ENCODE measurements at places on chromosomes 16 and 17.

GRCh38 chr17:78226759-78227454, 4.5 kb upstream of the TMEM235 start:
- DNase-seq, result no peak

GRCh38 chr17:74202938-74203337, 540 bp upstream of the RPL38 start:
- no peak for DNase-seq

- DNase-seq, result no peak
These were observed 49.3 kb upstream of the CA10 start for GRCh38 chr17:52207796-52208195.

DNA sequence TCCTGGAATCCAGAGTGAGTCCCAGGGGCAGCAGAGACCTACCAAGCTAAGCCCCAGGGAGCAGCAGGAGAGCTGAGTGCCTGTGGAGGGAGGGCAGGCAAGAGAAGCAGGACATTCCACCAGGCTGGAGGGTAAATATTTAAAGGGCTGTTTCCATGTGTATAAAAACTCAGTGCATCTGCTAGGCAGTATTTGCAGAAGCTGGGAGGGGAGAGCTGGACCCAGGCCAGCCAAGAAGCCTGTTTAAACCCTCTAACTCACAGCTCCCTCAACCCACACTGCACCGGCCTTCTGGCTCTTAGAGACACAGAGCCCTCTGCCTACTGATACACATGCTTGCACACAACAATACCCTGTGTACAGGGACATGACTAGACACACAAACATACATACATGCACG, 22.5 kb upstream of the TMEM132E start:
- DNase-seq, result no peak

GRCh38 chr17:30379303-30379902, 676 bp downstream of the CPD start:
- peak; percentile 19 for DNase-seq

GRCh38 chr16:72847187-72848027, 200.5 kb downstream of the ZFHX3 start:
- no peak for DNase-seq

DNA sequence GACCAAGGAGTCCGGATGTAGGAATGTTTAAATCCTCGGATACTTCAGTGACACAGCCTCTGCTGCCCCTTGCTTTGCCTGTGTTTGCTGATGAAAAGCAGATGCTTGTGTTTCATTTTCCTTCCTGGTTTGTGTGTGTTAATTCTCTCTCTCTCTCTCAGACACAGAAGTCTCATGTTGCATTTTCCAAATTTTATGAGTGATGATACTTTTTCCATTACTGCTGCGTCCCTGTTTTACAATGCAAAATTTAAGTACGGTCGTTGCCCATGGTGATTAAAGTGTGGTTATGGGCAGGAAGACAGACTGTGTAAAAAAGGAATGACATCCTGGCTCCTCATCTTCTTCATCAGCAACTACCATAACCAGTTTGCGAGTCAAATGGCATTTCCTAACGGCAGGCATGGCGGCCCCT, 5.7 kb downstream of the RMI2 start:
- no peak for DNase-seq

GRCh38 chr16:2486645-2487516, 12.0 kb downstream of the TBC1D24 start:
- DNase-seq, result peak; percentile 72

GRCh38 chr16:3088450-3088849, 10.6 kb downstream of the ZSCAN10 start:
- no peak for DNase-seq

- DNase-seq, result no peak
These were observed 171.7 kb downstream of the HAPSTR1 start for GRCh38 chr16:9262941-9263715.

- DNase-seq, result no peak
These were observed 221.3 kb upstream of the KCNJ16 start for GRCh38 chr17:69853541-69854224.

DNA sequence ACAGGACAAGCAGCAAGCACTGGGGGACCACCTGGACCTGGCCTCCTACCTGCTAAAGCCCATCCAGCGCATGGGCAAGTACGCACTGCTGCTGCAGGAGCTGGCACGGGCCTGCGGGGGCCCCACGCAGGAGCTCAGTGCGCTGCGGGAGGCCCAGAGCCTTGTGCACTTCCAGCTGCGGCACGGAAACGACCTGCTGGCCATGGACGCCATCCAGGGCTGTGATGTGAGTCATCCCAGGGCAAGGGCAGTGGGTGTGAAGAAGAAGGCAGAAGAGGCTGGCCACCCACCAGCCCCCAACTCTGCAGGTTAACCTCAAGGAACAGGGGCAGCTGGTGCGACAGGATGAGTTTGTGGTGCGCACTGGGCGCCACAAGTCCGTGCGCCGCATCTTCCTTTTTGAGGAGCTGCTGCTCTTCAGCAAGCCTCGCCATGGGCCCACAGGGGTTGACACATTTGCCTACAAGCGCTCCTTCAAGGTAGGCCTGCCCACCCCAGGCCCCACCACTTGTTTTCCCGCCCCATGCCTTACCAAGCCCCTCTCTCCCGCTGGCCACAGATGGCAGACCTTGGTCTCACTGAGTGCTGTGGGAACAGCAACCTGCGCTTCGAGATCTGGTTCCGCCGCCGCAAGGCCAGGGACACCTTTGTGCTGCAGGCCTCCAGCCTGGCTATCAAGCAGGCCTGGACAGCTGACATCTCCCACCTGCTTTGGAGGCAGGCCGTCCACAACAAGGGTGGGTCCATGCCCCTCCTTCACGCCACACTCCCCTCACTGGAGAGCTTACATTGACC, 7.3 kb downstream of the PLEKHG4 start:
- no peak for DNase-seq

GRCh38 chr17:20954794-20955193, 88.0 kb downstream of the USP22 start:
- no peak for DNase-seq

- no peak for DNase-seq
These were observed 502.6 kb downstream of the TMEM114 start for GRCh38 chr16:8087597-8088289.

DNA sequence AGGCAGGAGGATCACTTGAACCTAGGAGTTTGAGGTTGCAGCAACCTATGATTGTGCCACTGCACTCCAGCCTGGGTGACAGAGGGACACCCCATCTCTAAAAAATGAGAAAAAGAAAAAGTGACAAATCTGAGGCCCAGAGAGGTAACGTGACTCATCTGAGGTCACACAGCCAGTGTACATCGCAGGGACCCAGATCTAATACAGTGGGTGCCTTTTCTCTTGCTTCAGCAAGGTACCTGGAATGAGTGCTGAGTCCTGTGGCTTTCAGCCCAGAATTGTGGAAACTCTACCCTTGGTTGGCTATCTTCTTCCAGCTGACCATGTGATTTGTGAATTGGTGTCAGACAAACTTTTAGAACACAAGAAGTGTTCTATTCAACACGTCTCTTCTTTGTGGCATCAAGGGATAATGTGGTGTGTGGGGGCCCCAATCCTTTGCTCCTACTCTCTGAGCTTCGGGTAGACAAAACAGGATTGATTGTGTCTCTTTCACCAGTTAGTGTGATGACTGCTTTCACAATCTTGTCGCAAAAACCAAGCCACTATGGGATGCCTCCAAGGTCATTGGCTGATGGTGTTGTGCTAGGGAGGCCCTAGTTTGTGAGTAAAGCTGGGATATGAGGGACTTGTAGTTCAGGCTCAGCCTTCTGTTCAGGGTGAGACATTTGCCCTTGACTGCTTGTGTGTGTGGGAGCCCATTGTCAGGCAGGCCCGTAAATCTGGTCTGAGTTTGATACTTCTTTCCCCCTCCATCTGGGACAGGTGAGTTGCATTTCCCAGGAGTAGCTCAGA, 71.0 kb downstream of the MSI2 start:
- no peak for DNase-seq

- DNase-seq, result no peak
These were observed 1.5 kb downstream of the FGF11 start for GRCh38 chr17:7440834-7441195.

GRCh38 chr17:56158915-56159825, 5.9 kb downstream of the ANKFN1 start:
- DNase-seq, result no peak

GRCh38 chr16:46782320-46782719, 34.2 kb upstream of the MYLK3 start:
- no peak for DNase-seq

GRCh38 chr16:65066651-65067050, 55.2 kb downstream of the CDH11 start:
- no peak for DNase-seq

GRCh38 chr17:17877529-17878358, 41.0 kb upstream of the SREBF1 start:
- DNase-seq, result no peak

DNA sequence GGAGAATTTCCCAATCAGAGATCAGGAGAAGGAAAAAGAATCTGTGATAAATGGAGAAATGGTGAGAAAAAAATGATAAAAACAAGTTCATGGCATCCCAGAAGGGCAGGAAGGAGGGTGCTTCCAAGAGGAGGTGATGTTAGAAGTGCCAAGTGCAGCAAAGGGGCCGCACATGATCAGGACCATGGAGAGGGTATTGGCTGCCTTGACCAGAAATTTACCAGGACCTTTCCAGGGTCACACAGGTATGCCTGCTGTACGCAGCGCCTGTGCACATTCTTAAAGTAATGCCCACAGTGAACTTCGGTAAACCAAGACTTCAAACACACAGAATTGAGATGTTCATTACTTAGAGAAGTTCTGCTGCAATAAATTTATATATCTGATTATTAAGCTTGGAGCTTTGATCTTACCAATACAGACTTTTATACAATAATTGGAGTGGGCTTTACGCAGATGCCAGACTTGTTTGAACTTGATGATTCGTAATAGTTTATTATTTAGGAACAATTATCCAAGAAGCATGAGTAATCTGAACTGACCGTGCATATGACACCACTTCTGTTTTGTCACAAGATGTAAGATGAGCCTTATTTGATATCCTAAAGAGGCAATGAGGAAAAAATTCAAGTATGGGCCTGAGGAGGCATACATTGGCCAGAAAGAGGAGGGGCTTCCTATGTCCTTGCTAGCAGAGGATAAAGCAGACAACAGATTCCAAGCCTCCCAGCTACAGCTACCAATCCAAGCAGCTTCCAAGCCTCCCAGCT, 2.2 kb upstream of the KRT33A start:
- no peak for DNase-seq

DNA sequence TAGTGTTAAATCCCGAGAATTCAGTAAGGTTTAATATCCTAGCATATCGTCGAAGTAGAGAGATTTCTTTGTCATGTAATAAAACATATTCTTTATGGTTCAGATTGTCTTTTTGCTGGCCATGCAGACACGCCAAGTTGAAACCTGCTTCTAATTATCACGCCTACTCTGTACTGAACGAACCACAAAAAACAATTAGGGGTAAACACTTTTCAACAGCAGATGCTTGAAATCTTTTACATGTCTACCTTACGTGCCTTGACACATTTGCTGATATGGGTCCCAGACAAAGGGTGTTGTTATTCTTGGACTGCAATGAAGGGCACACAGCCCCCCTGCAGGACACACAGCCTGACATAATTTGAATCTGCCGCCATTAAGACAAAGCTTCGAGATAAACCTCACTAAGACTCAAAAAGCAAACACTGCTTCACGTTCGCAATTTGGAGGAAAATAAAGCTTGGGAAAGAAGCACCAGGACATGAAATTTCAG, 13.3 kb downstream of the WIPI1 start:
- DNase-seq, result no peak

GRCh38 chr16:21162661-21163151, 4.2 kb downstream of the LDAF1 start:
- no peak for DNase-seq

DNA sequence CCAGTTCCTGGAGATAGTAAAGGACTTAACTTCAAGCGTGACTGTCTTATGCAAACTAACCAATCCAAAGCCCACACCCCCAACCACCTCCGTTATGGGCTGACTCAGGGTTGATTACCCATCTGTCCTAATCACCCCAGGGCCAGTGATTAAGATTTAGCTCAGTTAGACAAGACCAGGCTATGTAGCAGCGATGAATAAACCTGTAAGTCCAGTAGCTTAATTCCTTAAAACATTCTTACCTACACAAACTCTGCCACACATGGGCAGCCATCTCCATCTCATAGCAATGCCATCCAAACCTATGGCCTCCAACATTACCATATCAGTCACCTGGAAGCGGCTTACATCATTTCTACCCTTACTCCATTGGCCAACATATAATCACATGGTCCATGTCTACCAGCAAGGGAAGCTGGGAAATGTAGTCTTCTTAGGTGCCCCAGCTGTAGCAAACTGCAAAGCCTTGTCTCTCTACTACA, 266.7 kb downstream of the SHISA9 start:
- no peak for DNase-seq

GRCh38 chr17:80719449-80719848, 174.8 kb downstream of the RPTOR start:
- no peak for DNase-seq

DNA sequence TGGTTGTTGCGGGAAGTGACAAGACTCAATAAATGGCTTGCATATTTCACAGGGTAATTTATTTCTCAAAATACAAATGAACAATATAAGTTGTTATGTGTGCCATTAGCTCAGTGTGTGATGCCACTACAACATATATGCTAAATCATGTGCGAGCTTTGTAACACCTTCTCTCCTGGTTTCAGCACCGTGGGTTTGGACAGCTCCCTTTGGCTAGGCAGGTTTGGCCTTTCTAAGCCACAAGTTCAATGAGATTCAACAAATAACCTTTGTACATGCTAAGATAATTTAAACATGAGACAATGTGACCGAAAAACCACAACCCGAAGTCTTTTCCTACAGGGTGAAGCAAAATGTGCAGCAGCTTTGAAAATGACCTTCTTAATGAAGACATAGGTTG, 563.9 kb downstream of the TMEM114 start:
- no peak for DNase-seq

- DNase-seq, result no peak
These were observed 47.9 kb upstream of the NKD1 start for GRCh38 chr16:50500171-50500874.

GRCh38 chr16:119835-120491, 18.5 kb downstream of the NPRL3 start:
- DNase-seq, result no peak

DNA sequence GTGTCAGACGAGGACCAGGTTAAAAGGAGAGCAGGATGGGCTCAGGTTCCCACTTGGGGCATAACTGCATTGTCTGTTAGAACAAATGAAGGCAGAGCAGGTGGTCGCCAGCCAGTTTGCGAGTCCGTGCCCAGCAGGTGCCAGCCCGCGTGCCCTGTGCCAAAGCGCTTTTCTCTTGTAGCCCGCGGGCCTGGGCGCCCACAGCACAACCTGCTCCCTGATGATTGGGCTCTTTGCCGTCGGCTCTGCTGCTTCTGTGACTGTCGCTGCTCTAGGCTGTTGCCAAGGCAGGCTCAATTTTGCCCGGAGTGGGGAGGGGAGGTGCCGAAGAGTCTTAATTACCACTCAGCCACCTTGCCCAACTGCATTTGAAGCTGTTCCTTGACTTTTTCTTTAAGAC, 21.1 kb downstream of the KNOP1 start:
- no peak for DNase-seq

GRCh38 chr17:1643293-1643998, 2.1 kb downstream of the SCARF1 start:
- peak; percentile 51 for DNase-seq

- DNase-seq, result no peak
These were observed 4.2 kb upstream of the PYCARD start for GRCh38 chr16:31206776-31207175.

GRCh38 chr16:86396901-86397311, 113.4 kb upstream of the FOXF1 start:
- DNase-seq, result no peak
